ENCODE measurements at places on chromosomes 2 and 18.

GRCh38 chr2:240178564-240178963 is 38.1 kb upstream of the OTOS start:
- DNase-seq, result no peak

DNA sequence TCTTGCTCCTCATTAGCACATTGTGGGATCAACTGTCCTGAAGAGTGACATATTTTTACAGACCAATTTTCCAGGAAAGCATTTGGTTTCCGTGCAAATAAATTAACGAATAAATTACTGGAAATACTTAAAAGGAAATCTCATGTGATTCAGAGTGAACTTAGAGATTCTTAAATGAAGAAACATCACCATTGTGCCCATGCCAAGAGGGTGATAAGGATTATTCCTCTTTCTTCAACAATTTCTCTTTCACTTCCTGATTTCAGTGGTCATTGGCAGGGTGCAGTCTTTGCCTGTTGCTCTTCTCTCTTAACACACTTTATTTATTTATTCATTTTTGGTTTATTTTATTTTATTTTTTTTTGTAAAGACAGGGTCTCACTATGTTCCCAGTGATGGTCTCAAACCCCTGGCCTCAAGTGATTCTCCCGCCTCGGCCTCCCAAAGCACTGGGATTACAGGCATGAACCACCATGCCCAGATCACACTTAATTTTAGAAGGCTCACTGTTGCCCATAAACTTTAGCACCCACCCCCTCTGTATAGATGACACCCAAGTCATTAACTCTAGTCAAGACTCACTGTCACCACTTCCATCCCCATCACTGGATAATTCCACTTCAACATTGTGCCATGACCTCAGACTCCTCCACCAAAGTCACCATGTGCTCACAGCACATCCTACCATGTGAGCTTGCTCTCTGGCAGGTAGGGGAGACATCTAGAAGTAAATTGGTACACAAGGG is 92.6 kb upstream of the CERS6 start:
- no peak for DNase-seq

- no peak for DNase-seq
These were observed 228.6 kb upstream of the ID2 start for GRCh38 chr2:8452979-8453903.

- DNase-seq, result no peak
These were observed 3.3 kb downstream of the CTDSP1 start for GRCh38 chr2:218402911-218403411.
